ENCODE measurements at places on chromosomes 3 and 15. TPM values are rescaled to one million over a fixed set of nuclear protein-coding genes. Genes with fewer than 3 reads are reported as not detected.

Gene C3orf70
- total RNA-seq, result not detected

Gene CHDH
- under 0.01 TPM for total RNA-seq

Gene ADAMTS7
- total RNA-seq, result not detected

Gene FAM107A
- total RNA-seq, result not detected

Gene SAMMSON
- total RNA-seq, result not detected

Gene MORC1
- total RNA-seq, result 0.84 TPM

Gene ASB14
- total RNA-seq, result 0.10 TPM

All from mononuclear cell (primary cell).